ENCODE measurements at places on chromosomes 16 and 17.

DNA sequence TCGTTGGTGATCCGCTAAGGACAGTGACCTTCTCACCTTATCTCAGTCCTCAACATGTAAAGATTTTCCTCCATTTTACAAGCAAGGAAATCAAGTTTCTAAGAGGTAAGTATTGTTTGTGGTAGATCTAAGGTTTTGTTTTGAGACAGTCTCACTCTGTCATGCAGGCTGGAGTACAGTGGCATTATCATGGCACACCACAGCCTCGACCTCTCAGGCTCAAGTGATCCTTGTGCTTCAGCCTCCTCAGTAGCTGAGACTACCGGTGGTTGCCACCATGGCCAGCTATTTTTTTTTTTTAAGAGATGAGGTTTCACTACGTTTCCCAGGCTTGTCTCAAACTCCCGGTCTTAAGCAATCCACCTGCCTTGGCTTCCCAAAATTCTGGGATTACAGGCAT is 34.9 kb downstream of the PRKCA start:
- no peak for DNase-seq

DNA sequence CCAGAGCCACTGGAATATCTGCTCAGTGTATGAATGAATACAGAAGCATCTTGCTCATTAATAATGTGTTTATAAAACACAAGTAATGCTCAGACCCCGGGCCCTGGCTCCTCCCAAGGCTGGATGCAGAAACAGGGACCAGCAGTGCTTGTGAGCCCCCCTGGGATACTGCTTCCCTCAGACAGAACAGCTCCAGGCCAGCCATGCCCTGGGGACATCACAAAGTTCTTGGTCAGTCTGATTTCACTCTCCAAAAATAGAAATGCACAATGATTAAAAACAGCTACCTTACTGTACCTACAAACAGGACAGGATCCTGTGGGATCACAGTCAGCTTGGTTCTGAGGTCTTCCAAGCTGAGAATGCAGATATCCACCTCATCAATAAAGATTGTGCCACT is 68.2 kb downstream of the ABCC12 start:
- no peak for DNase-seq

- no peak for DNase-seq
Measured at GRCh38 chr16:85253084-85253941, 141.0 kb upstream of the CIBAR2 start.

DNA sequence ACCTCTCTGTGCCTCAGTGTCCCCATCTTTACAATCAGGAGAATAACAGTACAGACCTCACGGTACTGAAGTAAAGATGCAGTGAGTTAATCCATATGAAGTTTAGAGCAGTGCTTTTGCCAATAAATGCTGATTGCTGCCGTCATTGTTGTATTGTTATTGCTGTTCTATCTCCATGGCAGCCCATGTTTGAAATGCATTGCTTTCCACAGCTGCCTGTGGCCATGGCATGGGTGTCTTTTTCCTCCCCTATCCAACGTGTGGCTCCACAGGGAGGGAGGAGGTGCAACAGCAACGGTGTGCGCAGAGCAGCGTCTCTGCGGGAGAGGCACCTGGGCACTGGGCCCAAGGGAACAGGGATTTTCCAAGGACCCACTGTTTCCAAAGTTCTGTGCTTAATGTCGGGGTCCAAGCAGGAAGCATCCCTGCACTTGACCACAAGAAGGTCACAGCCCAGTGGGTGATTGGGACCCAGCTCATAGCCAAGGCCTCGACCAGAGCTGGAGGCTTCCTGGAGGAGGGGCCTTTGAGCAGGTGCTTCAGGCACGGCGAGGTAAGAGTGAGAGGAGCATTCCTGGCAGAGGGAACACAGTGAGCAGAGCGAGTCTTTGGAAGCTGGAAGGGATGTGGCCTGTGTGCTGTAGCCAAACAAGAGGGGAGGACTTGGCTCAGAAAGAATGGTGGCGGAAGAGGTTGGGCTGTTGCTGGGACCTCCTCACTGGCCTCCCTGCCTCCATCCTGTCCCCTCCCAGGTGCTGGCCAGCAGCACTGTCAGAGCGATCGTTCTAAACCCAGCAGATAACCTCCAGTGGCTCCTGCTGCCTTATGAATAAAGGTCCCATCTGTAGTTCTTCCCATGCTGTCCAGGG is 3.9 kb downstream of the RAI1 start:
- DNase-seq = no peak

- DNase-seq = no peak
Measured at GRCh38 chr17:19410091-19410490, 941 bp upstream of the RNF112 start.

DNA sequence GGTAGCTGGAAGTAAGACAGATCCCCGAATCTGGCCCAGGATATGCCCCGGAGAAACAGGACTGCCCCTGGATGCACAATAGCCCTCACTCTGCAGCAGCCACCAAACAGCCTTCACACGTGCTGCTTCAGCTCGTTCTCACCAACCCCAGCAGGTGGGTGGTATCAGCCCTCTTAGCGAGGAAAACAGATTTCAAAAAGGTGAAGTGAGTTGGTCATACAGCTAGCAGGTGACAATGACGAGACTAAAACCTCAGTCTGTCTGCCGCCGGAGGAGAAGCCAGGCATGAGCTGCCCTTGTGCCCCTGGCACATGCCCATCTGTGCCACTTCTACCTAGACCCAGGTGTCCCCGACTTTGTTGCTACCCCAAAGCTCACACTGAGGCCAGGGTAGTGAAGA is 92.4 kb downstream of the YPEL2 start:
- DNase-seq = no peak

GRCh38 chr16:84560269-84560668 is 55.8 kb upstream of the MEAK7 start:
- DNase-seq = no peak

GRCh38 chr16:29230671-29231096 is 175.8 kb downstream of the NPIPB11 start:
- DNase-seq = no peak

DNA sequence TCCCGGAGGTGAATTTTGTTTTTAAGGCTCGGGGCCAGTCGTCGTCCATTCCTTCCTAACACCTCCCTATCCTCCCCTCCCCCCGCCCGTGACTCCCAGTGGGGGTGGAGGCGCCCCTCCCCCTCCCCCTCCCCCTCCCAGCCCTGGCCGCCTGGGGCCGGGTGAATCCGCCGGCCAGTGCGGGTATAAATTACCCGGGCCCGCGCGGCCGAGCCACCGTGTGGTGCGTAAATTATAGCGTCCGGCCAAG is 2.0 kb upstream of the GSE1 start:
- DNase-seq = no peak

DNA sequence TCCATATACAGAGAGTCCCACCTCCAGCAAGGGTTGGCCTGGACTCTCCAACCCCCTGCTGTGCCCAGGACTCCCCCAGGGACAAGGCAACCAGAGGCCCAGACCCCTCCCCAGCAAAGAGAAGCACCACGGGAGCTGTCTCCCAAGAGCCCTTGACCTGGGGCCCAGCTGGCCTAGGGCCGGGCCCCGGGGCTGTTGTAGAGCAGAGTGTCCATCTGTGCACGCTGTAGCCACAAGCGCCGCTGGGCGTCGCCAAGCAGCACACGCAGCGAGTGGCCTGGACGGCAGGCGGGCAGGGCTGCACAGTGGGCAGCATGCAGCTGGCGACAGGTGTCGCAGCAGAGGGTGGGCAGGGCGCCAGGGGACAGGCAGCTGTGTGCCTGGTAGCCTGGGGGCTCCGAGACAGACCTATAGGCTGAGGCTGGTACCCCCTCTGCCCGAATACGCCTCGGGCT is 4.3 kb downstream of the SPATA2L start:
- no peak for DNase-seq

GRCh38 chr16:31460582-31461002 is 1.3 kb downstream of the ARMC5 start:
- peak; percentile 42 for DNase-seq

DNA sequence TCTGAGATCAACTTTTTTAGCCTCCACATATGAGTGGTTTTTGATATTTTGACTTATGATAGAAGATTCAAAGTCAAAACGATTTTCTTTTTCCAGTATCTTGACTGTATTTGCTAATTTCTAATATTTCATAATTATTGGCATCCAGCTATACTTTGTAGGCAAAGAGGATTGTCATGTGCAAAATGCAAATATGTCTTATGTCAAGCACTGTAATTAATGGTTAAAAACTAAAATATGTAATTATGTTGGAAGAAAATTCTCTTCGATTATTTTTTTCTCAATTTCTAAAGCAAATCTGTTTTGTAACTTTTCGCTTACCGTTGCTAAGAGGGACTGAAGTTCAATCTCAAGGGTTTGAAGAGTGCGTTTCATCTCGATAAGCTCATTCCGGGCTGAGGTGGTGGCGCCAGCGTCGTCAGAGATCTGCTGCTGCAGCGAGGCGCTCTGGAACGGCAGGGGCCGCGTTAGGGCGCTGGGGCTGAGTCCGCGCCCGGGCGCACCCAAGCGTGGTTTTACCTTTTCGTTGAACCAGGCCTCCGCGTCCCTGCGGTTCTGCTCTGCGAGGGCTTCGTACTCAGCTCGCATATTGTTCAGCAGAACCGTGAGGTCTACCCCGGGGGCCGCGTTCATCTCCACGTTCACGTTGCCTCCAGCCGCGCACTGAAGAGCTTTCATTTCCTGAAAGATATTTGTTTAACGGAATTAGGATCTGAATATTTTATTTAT is 3.0 kb downstream of the KRT27 start:
- DNase-seq = no peak

GRCh38 chr17:76834870-76835269 is 33.3 kb upstream of the MGAT5B start:
- DNase-seq = no peak

DNA sequence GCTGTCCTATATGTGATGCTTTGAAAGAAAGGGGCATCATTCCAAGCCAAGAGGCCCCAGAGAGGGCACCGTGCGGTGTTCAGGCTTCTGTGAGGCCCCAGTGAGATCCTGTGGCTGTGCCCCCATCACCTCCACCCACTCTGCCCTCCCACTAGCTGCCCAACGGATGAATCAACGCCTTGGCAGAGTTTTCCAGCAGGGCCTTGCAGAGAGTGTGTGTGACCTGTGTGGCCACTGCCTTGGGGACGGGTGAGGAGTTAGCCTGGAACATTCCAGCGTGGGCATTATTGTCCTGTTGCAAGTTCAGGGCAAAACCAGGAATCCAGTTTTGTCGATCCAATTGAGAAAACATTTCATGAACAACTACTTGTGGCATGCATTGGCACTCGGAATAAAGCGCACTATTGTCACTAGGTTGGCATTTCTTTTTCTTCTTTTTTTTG is 53.7 kb downstream of the SF3B3 start:
- DNase-seq = peak; percentile 91

GRCh38 chr16:66263168-66263972 is 103.1 kb upstream of the CDH5 start:
- DNase-seq = peak; percentile 26

DNA sequence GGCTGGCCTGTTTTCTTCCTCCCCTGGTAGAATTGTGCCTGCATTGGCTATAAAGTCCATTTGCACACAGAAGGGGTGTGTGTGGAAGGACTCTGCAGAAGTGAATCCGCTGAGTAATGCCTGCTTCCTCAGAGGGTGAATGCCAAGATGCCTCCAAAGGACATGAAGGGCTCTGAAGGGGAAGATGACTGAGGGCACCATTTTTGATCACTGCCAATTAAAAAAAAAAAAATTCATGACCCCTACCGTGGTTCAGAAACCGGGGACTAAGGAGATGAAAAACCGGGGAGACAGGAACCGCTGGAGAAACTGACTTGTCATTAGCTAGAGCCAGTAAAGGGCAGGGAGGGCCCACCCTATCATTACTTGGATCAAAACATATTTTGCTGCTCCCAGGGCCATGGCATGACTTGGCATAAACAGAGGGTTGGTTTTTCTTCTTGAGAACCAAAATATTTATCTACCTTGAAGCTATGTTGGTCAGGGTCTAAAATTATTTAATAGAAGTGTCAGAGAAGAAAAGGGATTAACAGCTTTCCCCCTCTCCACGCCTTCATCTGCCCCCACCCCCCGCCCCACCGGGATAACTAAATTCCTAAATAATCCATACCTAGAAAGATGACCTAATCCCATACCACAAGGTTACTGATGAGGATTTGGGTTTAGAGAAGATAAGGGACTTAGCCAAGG is 3.6 kb upstream of the USP7 start:
- DNase-seq = no peak

DNA sequence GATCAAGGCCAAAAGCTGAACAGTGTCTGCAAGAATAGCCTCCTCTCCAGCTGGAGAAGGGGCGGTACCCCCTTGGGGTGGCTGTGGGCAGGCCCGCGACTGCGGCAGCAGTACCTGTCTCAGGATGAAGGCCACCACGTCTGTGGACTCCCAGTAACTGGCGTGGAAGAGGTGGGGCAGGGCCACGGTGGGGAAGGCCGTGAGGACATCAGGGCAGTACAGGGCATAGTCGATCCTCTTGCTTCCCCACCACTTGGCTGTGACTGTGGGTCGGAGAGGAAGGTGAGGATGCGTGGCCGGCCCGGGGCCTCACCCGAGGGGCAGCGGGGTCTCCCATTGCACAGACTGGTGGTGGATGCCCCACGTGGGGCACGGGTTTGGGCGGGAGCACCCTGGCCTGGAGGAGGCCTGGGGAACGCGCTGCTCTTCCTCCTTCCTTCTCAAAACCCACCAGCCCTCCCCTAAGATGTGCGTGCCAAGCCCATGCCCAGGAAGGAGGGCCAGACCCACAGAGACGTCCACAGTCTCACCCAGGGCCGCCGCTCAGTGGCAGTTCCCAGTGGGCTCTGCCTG is 26.0 kb downstream of the PIMREG start:
- no peak for DNase-seq

DNA sequence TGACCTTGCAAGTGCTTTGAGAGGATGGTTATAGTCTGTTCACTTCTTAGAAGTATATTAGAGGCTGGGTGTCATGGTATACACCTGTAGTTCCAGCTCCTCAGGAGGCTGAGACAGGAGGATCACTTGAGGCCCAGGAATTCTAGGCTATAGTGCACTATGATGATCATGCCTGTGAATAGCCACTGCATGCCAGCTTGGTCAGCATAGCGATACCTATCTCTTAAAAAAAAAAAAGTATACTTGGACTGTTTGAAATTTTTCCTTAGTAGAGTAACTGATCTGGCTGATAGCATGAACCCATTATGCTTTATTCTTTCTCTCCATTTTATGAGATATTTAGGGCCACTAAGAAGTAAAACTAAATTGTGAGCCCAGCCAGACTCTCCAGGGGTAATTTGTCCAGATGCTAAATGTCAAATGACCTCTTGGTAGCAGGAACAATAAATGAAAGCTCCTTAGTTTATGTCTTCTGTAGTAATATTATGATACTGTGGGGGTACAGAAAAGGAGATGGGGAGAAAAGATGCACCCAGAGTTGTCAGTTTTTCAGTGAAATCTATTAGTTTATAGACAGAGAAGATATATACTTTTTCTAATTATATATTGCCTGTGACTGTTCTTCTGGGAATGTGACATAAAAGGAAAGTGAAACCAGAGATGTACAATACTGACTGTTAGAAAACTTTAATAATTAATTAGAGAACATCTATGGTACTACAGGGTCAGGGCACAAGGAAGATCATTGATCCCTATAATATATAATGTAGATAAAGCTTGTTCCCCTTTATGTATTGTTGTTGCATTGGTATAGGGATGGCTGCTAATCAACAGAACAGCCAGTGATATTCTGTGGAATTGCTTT is 335.3 kb upstream of the TBX2 start:
- no peak for DNase-seq

- no peak for DNase-seq
Measured at GRCh38 chr17:35864853-35865252, 3.8 kb downstream of the HEATR9 start.

GRCh38 chr16:4868535-4868934 is 21.3 kb downstream of the UBN1 start:
- DNase-seq = no peak
